ENCODE measurements at places on chromosomes 5 and 9. TPM values are rescaled to one million over a fixed set of nuclear protein-coding genes. Genes with fewer than 3 reads are reported as not detected.

Gene FAM174A
- 4.3 TPM for total RNA-seq

Gene B4GALT7
- 26.3 TPM for total RNA-seq

Gene SLCO6A1
- total RNA-seq: 0.46 TPM

Gene MAPKAP1
- total RNA-seq: 97.0 TPM

Gene PCSK5
- 6.3 TPM for total RNA-seq

Gene SREK1IP1
- 28.6 TPM for total RNA-seq

Gene PRUNE2
- 9.7 TPM for total RNA-seq

Gene SHOC1
- total RNA-seq: not detected

GRCh38 chr5:56291661-56292374 is 58.7 kb upstream of the ANKRD55 start:
- DNase-seq: no peak

DNA sequence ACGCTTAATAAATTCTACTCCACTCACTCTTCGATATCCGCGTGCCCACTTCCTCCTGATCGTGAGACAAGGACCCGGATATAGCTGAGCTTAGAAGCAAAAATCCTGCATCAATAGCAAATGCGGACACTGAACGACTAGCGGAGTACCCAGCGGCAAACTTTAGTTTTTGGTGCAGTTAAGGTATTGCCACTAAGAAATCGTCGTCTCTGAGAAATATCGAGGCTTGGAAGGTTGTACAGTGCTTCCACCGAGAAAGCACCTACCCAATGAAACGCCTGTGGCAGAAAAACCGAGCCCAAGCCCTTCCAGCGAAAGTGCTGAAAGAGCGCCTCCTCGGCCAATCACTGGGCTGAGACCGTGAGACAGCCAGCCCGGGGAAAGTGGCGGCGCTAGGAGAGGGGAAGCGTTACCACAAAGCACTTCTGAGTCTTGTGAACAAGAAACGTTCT is 32.2 kb downstream of the ANXA2R start:
- DNase-seq: peak; percentile 84

- no peak for DNase-seq
Measured at GRCh38 chr9:133884907-133885744, 107.0 kb downstream of the VAV2 start.

DNA sequence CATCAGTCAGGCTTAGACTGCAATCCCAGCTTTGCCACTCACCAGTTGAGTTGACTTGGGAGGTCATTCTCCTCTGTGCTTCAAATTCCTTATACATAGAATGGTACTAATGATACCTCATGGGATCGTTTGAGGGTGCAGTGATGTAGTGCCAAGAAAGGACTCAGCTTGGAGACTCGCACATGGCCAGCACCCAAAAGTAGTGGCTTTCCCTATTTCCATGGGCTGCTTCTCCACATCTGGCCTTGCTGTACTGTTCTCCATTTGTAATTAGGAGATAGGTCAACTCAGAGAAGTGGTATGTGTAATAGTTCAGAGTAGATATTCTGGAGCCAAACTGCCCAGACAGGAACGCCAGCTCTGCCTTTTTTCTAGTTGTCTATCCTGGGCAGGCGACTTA is 5.5 kb downstream of the CCL19 start:
- DNase-seq: no peak

- DNase-seq: no peak
Measured at GRCh38 chr5:107676702-107677101, 6.0 kb upstream of the EFNA5 start.

GRCh38 chr5:95191330-95191729 is 93.6 kb downstream of the MCTP1 start:
- no peak for DNase-seq

GRCh38 chr5:151224372-151224771 is 480 bp upstream of the CCDC69 start:
- DNase-seq: no peak

DNA sequence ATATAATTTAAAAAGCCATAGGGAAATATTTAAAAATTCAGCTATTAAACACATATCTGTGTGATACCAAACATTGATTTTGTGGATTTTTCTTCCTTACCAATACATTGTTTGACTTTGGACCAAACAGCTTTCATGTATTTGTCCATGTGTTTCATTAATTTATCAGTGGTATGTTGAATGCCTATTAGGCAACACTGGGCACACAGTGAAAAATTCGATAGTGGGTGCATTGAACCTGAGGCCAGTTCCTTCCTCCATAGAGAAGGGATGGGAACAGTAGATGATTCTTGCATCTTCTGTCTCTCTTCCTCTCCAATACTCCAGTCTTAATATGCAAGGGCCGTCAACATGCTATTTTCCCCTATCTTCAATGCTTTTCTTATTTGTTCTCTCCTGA is 110.2 kb upstream of the NR3C1 start:
- no peak for DNase-seq

- no peak for DNase-seq
Measured at GRCh38 chr5:42822548-42822947, 10.9 kb upstream of the SELENOP start.

DNA sequence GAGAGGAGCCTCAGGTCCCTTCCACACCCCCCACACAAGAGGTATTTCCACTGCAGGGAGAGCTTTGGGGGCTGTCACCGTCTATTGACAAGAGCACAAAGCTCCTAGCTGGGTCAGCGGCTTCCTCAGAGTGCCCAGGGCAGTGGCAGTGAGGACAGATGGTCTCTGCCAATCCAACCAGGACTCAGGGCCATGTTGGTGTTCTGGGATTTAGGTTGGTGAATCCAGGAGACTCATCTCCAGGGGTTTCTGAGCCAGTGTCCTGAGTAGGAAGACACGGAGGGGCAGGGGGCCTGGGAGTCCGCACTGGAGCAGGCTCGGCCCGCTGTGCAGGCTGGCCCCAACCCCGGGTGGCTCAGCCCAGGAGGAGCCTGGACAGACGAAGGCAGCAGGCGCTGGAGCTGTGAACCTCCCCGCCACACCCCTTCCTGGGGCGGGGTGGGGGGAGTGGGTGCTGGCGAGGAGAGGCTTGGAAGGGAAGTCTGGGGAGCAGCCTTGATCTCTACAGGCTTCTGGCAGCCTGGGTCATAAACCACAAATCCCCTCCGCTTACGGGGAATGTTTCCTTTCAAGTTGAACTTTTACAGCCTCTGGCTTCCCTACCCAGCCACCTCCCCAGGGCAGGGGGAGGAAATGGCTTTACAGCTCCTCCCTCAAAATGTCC is 19.6 kb downstream of the CRB2 start:
- no peak for DNase-seq

GRCh38 chr5:14935341-14935740 is 63.8 kb upstream of the ANKH start:
- no peak for DNase-seq

GRCh38 chr5:173819521-173819920 is 68.6 kb upstream of the CPEB4 start:
- no peak for DNase-seq

DNA sequence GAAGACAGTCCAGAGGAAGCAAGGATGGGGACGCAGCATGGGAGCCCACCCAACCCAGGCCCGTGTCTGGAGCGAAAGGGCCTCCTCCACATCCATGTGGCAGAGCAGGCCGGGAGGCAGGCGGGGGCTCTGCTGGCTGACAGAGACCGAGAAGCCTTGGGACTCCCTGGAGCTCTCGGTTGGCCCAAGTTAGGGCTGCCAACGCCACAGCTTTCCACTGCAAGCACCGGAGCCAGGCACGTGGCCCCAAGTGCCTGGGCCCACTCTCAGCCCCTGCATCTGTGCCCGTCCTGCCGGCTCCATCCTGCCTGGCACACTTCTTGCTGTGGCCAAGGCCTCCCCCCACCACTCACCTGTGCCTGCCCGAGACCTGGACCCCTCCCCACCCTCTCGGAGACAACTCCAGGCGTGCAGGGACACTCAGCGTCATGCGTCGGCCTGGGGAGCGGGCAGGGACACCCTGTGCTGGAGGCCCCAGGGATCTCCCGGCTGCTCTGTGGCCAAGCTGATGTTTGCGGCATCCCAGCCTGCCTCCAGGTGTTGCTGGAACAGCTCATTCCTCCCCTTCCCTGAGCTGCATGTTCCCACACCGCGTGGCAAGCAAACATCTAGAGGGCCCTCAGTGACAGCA is 31.5 kb downstream of the SLC6A3 start:
- DNase-seq: no peak

DNA sequence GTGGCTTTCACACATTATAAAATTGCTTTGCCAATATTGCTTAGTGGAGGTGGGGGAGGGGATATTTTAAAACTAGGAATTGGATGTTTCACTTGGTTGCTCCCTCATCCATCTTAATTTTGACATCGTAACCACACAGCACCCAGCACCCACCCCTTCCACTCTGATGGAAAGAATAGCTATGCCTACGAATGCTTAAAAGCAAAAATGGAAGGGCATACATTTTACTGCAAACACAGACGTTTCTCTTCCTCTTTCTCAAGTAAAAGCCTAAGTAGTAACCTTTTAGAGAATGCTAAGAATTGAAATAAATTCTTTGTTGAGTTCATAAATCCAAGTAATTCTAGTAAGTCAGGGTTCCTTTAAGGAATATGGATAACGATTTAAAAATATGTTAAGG is 69.9 kb downstream of the JAKMIP2 start:
- DNase-seq: no peak

DNA sequence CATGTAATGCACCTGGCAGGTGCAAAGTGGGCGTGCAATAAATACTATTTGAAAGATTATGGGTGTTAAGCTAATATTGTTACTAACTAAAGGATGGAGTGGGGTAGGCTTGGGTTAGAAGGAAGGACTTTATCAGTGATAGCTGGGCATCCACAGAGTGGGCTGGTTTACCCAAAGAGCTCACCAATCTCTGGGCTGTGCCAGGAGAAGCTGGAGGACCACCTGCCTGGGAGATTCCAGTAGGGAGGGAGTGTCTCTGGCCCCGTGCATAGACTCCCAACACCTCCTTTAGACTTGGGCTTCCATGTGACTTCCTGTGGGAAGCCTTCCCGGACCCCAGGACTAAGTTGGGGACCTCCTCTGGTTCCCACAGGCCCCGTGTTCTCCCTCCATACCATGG is 5.6 kb upstream of the URM1 start:
- no peak for DNase-seq

GRCh38 chr5:123460296-123460729 is 37.1 kb upstream of the CEP120 start:
- no peak for DNase-seq

All from H9 (cell line).